ENCODE measurements at places on chromosomes 1 and 21.

GRCh38 chr1:14786109-14786675 is 187.7 kb downstream of the KAZN start:
- no peak for DNase-seq

DNA sequence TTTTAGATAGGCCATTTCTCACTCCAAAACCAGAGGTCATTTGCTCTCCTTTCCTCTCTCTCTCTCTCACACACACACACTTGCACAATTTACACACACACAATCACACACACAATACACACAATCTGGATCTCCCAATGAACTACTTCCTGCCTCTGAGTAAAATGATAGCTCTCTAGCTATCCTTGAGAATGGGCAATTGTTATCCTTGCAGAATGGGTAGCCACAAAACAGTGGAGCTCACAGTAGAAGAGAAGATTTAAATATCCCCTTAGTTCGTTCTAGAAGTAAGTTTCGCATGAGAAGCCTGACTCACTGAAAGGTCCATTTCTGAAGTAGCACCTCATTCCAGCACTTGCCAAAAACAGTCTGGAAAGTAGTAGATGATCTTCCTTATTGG is 17.6 kb downstream of the PALMD start:
- no peak for DNase-seq

GRCh38 chr1:104380003-104380402 is 630.3 kb downstream of the AMY1C start:
- DNase-seq: no peak

GRCh38 chr21:31725202-31725839 is 6.6 kb downstream of the SCAF4 start:
- no peak for DNase-seq

GRCh38 chr1:44512313-44512885 is 107.3 kb downstream of the RNF220 start:
- no peak for DNase-seq

- no peak for DNase-seq
Observed at GRCh38 chr1:95282518-95282895, 48.5 kb downstream of the RWDD3 start.

- DNase-seq: no peak
Observed at GRCh38 chr1:213652109-213652508, 335.7 kb upstream of the PROX1 start.

DNA sequence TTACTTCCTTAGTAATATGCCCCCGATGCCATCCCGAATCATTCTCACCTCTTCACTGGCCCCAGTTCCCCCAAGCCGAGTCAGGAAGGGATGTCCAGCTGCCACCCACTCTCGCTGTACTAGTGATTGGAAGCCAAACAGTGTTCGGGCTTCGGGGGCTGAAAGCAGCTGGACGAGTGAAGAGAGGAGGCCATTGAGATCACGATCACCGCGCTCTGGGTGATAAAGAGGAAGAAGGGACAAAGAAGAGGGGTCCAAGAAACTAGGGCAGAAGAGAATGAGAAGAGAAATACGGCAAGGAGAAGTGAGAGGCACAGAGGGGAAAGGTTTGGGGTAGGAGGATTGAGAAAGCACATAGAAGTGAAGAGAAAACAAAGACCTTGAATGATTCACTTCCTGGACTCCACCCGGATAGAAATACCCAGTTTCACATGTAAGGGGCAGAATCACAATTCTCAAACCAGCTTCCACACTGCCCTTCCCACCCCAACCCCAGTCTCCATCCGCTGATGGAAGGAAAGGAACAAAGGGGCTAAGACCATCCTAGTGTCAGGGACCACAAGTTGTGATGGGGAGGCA is 3.7 kb upstream of the SF3B4 start:
- no peak for DNase-seq

DNA sequence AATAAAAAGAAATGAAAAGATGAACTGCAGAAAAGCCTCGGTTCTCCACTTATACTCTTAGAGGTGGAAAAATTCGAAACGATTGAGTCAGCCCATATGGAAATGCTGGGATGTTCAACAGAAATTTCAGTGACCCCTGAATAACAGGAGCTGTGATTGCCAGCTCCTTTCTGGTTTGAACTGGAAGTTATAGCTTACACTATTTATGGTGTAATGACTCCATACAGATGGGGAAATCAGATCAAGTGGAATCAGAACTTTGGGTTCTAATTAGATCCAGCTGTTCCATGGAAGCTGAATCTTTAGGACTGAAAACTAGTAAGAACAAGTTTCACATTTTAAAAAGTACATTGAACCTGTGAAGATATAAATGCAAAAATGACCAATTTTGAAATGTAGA is 569.3 kb upstream of the ZRANB2 start:
- DNase-seq: no peak

DNA sequence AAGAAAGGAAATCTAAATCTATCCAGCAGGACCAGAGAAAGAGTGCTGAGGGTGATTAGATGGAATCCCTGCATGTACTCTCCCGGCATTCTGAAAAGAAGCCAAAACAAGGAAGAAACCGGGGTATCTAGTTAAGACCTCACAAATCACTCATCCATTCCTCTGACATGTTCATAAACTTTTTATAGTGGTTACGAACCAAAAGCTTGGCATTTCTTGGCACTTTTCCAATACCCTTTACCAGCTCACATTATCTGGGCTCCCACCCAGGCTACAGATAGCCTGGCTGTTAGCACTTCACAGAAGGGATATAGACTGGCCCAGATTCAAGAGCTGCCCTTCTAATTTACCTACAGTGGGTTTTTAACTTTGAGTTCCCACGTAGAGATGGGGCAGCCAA is 1.8 kb upstream of the C1orf74 start:
- DNase-seq: no peak

DNA sequence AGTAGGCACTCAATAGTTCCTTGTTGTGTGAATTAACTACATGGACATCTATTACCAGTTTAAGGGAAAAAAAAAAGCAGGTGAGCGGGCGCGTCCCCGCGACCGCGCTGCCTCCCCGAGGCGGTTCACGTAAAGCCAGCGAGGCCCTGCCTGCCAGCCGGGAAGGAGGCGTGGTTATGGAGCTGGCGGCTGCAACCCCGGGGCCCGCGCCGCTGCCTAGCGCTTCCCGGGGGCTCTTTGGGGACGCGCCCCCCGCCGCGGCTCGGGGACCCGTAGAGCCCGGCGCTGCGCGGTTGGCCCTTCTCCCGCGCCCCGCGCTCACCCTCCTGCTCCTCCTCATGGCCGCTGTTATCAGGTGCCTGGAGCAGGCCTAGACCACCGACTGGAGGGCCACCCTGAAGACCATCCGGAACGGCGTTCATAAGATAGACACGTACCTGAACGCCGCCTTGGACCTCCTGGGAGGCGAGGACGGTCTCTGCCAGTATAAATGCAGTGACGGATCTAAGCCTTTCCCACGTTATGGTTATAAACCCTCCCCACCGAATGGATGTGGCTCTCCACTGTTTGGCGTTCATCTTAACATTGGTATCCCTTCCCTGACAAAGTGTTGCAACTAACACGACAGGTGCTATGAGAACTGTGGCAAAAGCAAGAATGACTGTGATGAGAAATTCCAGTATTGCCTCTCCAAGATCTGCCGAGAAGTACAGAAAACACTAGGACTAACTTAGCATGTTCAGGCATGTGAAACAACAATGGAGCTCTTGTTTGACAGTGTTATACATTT is 2.6 kb upstream of the CC2D1B start:
- peak; percentile 49 for DNase-seq

DNA sequence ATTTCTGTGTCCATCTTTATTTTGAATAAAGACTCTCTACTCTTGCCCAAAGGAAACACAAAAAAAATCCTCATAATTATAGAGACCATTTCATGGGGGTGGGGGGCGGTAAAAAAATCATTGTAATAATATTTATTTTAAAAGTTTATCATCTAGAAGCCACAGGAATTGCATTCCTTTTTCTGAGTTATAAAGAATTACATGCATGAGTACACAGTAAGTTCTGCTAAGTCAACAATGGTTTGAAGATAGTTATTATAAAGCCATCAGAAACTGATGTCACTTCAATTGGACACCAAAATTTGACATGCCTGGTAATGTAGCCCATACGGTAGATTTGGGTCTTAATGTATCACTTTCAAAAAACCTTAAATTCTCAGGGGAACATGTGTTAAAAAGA is 478.1 kb upstream of the NR5A2 start:
- no peak for DNase-seq

DNA sequence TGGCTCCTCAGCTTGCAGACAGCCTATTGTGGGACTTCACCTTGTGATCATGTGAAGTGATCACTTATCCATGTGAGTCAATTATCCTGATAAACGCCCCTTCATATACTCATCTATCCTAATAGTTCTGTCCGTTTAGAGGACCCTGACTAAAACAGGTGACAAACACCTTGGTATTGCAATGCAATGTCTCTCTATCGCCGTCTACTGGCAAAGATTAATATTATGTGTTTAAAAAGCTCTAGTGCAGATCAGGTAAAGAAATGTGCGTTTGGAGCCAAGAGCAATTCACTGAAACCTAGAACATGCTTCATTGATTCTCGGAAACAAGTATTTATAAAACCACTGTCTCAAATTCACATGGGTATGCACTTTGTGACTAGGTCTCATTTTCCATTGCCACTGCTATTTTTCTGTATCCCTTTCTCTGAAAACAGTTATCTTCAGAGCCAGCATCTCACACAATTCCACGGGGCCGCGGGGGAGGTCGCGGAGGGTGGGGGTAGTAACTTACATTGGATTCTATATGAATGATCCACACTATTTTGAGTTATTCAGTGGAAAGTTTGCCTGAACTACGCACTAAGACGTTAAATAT is 554.6 kb upstream of the NCAM2 start:
- no peak for DNase-seq

DNA sequence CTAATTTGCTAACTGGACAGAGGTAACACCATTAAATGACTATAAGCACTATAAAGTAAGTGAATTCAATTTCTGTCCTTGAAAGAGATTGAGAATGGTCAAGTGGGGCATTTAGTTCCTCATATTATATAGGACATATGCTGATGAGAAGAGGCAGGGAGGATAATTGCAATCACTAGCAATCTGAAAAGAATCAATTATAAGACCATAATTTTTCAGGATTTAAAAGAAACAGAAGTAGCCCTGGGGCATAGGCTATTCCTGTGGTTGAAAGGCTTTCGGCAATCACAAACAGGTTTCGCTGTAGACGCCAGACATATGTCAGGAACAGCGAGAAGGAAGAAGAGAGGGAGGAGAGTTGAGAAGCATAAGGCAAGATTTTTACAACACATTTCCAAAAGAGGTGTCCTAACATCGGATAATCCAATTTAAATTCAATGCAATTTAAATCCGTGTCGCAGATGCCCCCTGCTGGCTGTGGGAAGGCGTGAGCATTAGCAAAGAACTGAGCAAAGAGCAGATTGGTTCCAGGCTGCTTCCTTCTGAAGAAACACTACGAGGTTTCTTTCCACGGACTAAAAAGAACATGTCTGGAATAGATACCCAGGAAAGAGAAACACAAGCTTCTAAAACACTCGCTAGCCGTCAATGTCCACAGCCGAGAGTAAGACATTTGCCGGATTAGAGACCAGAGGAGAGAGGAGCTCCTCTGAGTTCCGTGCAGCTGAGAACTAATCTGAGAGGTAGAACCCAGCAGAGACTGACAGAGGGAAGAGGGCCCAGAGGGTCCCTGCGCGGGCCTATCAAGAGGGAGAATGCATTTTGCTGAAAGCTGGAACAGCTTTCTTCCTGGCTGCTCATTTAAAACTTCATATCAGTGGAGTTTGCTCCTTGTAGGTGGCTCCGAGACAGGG is 27.9 kb downstream of the RGS5 start:
- peak; percentile 2 for DNase-seq

- no peak for DNase-seq
Observed at GRCh38 chr1:157798211-157798610, 21.3 kb upstream of the FCRL2 start.

DNA sequence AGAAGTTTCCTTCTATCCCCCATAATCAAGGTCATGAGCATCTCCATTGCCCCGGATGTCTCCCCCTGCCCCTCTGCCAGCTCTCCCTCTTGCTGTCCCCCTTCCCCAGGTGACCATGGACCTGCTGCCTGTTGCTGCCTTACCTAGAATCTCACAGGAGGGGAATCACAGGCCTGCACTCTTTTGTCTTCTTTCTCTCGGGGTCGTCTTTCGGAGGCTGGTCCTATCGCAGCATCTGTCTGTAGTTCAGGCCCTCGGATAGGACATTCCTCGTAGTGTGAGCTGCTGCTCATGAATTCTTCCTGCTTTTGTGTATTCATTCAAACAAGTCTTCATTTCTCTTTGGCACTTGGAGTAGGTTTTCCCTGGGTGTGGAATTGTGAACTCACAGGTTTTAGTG is 39.9 kb upstream of the ACTRT2 start:
- DNase-seq: no peak

GRCh38 chr1:59116920-59117542 is 179.9 kb upstream of the FGGY start:
- no peak for DNase-seq

DNA sequence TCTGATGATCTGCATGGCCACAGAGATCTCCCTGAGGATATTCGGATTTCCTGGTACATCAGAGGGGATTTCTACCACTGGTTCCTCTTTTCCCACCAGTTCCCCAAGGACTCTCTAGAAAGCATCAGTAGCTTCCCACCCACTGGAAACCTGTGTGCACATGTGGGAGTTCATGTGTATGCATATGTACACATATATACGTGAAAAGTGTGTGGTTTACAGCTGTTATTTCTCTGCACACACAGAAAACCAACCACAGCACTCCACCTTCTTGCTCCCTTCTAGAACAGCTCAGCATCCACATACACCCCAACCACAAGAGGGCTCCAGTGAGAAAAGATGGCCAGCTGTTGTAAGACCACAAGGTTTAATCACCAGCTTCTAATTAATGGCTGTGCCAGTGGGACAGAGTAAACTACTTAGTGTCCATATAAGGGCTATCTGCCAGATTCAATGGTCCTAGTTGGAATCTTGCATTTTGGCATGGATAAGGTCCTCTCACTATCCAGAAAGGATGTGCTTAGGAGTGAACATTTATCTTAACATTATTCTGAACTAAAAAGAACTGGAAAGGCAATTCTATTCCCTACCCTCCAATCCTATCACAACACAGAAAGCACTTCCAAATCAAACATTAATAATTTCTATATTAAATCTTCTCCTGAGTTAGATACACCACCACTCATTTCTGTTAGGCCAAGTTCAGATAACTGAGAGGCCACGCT is 24.1 kb downstream of the GPR3 start:
- DNase-seq: peak; percentile 29

DNA sequence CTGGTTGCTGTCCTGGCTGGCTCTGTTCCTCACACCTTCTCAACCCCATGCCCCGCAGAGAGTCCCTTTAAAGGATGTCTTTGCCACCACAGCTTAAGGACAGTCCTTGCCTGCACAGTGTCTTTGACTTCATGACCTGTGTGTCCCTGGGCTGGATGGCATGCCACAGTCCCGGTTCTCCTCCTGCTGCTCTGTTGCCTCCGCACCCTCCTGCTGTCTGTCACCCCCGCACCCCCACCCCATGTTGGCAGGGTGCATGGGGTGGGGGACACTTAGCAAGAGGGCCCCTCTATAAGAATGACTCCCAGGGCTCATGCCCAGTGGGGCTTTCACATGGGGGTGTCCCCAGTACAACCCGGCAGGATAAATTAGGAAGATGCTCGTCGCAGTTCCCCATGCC is 41.6 kb upstream of the PADI1 start:
- DNase-seq: no peak

- no peak for DNase-seq
Observed at GRCh38 chr1:17436380-17437174, 2.9 kb downstream of the RCC2 start.
